Muscle of back (tissue), 13 donors: ENCODE measurements at places on chromosomes 12 and 14.

- no peak for DNase-seq
These were observed 10.1 kb downstream of the LRTM2 start for GRCh38 chr12:1830401-1830845.

DNA sequence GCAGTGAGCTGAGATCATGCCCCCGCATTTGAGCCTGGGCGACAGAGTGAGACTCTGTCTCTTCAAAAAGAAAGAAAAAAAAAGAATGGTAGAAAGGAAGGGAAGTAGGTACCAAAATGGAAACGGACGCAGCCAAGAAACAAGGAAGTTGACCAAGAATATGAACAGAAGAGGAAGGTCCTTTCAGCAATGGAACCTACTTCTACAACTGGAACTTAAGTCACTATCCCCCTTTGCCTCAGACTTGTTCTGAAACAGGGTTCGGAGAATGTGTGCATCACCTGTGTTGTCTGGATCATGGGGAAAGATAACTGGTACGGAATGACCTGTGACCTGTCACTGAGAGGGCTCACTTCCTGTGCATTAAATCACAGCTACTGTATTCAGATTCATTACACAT, 43.9 kb upstream of the RNASE1 start:
- DNase-seq = no peak

- DNase-seq = no peak
These were observed 4.6 kb upstream of the SAMD4A start for GRCh38 chr14:54562334-54562733.

DNA sequence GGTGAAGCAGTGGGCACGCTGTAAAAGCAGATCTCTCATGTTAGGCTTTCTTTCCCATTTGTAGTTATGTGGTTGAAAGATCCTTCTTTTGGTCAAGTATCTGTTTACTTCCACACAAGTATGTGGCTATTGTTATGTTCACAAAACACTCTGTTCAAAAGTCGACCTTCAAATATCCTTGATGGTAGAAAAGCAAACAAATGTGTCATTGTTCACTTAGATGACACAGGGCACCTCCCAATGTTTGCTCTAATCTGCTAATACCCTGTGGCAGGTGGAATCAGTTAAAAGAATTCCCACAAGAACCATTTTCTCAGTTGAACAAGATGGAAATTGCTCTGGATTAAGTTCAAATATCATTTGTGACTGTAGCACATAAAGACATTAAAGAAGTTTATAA, 43.6 kb upstream of the NAA30 start:
- DNase-seq = no peak

DNA sequence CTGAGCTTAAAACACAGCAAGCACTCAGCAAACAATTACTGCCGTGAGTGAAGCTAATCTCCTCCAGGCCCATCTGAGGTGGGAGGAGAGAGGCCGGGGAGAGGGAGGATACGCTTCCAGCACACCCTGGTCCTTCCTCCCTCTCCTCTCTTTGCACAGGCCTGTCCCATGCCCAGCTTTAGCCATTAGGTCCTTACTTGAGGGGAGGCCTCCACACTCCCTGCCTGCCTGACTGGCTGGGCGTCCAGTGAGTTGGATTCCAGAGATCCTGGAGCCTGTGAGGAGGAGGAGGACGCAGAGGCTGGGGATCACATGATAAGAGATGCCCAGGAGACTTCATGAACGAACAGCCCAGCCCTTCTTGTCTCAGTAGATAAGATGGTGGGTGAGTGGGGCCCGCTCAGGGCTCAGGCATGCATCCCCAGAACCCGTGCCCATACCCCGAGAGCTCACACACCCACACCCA, 65.1 kb upstream of the NCOR2 start:
- no peak for DNase-seq

DNA sequence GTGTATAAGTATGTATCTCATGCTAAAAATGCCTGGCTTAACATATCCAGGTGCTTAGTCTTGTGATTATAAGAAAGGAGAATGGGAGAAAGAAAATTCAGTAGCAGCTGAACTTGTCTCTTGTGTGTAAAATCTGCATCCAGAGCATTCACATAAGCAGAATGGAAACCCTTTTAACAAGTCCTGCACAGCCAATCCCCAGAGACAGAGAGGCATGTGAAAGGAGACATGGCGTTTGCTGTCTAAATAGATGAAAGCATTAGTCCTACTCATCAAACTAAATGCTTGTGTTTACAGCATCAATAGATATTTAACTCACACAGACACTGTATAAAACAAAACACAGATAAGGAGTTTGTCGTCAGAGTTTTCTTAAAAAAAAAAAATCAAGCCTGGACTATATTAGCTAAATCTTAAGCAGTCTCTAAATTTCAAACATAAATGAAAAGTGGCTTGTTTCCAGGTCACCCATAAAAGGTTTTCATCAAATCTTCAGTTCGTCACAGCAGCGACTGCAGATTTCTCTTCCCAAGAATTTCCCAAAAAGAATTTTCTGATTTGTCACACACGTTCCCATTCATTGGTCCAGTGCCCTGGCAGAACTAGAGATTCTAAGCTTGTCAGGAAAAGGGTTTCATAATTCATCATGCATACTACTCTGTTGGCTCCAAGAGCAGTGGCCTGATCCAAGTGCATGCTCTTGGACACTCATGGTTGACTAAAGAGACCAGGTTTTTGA, 249.2 kb downstream of the BTG1 start:
- DNase-seq = peak; percentile 47

DNA sequence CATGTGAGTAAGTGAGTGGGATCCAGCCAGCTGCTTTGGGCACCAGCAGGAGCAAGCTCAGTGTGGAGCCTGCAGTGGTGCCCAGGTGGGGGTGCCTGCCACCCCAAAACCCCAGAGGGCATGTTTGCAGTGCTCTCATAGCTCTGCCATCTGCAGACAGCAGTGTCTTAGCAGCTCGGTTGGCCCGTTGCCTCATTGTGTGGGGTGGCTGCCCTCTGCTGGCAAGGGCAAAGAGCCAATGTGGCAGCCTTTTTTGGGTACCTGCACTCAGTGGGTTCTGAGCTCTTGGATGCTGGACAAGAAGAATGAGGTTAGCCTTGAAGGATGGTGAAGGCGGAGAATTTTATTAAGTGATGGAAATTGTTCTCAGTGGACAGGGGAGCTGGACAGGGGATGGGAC, 52.3 kb downstream of the NEUROD4 start:
- peak; percentile 24 for DNase-seq

DNA sequence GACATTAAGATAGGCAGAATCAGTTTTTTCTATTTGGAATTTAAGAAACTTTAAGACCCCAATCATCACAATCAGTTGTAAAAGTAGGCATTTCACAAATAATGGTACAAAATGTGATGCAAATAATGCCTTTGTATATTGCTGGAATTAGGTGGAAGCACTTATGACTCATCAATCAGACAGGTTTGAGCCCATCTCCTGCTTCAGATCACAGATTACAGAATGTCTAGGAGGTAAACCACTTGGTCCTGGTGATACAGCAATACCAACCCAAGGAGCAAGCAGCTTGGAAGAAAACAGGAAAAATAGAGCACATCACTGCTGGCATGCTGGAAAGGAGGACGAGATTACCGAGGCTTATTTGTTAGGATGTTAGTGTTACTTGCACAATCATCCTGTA, 57.6 kb downstream of the C12orf56 start:
- DNase-seq = no peak

DNA sequence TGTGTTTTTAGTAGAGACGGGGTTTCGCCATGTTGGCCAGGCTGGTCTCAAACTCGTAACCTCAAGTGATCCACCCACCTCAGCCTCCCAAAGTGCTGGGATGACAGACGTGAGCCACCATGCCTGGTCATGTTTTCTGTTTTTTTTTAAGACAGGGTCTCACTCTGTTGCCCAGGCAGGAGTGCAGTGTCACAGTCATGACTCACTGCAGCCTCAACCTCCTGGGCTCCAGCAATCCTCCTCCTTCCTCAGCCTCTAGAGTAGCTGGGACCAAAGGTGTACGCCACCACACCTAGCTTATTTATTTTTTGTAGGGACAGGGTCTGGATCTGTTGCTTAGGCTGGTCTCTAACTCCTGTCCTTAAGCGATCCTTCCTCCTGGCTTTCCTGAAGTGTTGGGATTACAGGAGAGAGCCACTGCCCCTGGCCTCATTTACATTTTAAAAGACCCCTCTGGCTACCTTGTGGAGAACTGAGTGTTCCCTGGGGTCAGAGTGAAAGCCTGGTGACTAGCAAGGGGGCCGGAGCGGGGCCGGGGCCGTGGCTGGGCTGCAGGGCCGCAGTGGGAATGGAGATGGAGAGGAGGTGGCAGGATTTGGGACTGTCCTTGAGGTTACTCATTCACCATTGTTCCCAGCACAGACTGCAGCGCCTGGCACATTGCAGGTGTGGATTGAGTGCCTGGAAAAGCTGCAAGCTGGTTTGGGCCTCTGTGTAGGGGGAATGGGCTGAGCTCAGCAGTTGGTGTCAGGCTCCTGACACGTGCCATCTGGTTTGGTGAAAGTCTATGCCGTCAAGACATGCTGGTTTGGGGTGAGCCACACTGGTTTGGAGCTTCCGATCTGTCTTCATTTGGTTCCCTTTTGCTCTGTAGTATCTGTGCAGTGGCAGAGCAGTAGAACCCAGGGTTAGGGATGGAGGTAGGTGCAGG, 18.1 kb downstream of the KMT5A start:
- DNase-seq = no peak

- peak; percentile 86 for DNase-seq
These were observed 7.3 kb downstream of the STAC3 start for GRCh38 chr12:57243521-57244311.

DNA sequence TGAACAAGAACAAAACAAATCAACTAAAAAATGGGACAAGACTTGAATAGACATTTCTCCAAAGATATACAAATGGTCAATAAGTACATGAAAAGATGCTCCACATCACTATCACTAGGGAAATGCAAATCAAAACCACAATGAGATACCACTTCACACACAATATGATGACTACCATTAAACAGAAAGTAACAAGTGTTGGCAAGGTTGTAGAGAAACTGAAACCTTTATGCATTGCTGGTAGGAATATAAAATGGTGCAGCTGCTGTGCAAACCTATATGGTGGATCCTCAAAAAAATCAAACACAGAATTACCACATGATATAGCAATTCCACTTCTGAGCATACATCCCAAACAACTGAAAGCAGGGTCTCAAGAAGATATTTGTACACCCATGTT, 5.2 kb downstream of the SMAGP start:
- DNase-seq = no peak

GRCh38 chr12:6961278-6961694, 9.2 kb downstream of the PHB2 start:
- no peak for DNase-seq

DNA sequence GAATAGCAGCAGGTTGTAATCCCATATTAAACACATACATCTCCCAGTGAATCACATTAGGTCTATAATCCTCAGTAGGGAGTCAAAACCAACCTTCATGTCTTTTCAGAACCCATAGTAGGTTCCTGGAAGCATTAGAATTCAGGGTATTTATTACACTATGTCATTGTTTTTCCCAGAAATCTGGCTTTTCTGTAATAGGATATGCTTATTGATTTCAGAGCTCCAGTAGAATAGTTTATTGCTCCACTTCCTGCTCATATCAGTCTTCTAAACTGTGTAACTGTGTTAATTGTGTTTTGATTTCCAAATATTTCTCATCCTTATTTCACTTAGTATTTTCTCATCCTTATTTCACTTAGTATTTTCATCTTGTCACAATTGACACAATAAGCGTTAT, 268.0 kb downstream of the CCDC59 start:
- DNase-seq = no peak

DNA sequence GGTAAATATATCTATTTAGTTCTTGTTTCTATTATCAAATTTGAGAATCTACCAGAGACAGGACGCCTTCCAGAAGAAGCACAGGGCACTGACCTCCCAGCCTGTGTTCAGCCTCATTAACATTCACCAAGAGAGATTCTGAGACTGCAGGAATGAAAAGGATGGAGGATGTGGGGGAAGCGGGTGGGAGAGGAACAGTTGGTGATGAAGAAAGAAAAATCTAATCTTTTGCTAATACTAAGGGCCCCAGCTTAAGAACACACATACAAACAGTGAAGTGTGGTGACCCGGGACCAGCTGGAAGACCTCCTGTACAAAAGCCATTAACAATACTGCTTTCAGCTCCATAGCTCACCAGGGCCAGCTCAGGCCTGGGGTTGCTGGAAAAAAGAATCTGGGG, 160.5 kb downstream of the NUAK1 start:
- no peak for DNase-seq
